ENCODE measurements at places on chromosomes 2 and 18.

- no peak for DNase-seq
Measured at GRCh38 chr2:31957354-31958139, 53.3 kb downstream of the MEMO1 start.

DNA sequence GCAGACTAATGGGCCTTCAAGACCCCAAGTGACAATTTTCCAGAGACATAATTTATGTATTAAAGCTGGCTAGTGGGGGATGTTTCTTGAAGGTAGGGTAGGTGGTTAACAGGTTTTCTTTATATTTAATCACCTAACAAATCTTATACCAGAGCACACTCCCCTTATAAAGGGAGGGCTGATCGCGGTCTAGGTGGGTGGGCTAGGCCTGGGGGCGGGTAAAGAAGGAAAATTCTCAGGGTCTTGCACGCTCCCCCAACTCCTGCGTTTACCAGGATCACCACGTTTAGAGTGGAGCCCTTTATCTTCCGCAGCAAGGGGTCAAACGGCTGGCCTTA, 19.9 kb upstream of the CXXC1 start:
- DNase-seq = no peak

DNA sequence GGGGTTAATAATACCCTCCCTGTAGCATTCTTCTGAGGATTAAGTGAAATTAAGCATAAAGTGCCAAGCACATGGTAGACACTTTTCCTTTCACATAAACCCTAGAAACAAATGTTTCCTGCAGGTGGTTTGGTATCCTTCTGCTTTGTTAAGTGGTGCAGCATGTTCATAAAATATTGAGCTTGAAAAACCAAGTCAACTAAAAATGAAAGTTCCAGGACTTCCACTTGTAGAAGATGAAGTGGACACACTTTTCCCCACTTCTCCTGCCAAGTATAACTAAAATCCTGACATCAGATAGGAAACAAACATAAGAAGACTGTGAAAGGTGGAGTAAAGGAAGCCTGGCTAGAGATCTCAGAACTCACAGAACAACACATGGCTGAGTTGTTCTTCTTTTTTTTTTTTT, 90.5 kb downstream of the COLEC12 start:
- DNase-seq = no peak

DNA sequence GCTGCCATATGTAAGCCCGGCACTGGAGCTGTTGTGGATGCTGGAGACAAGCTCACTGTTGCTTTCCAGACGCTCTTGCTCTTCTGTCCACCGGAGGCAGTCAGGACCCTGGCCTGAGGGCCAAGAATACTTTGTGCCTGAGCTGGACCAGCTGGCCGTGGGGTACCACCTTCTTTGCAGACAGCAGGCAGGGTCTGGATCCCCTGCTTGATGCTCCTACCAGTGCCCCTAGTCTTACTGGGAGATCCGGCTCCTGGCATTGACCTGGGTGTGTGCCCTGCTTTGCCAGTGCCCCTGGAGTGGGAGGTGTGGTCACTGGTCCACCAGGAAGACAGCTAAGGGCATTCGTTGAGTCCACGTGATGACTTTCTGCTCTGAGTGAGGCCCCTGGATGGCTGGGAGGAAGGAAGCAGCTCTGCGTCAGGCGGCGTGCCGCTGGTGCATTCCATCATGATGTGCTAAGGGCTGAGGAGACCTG, 59.3 kb downstream of the LRRFIP1 start:
- DNase-seq = no peak

All from cortex of kidney (tissue), 1 donor.